ENCODE measurements at places on chromosomes 5 and 9. TPM values are rescaled to one million over a fixed set of nuclear protein-coding genes. Genes with fewer than 3 reads are reported as not detected.

FGF18 gene
- not detected for total RNA-seq

FLT4 gene
- total RNA-seq, result 471 TPM

CRB2 gene
- not detected for total RNA-seq

AHRR gene
- 13.4 TPM for total RNA-seq

DNA sequence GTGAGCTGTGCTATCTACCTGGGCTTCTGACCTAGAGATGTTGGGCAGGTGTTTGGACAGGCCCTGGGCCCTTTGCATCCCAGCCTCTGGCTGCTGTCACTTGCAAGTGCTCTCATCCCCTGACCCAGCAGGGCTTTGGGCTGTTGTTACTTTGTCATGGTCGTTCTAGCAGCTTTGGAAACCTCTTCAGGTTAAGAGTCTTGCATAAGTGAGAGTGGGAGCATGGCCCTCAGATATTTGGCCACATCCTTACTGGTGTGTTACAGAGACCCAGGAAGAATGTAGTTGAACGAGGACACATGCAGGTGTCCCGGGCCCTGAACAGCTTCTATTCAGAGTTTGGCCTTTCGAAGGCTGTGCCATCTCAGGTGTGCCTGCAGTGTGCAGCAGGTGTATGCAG lies 4.5 kb downstream of the TENT4A start:
- DNase-seq, result no peak

FGF1 gene
- 0.85 TPM for total RNA-seq

- DNase-seq, result no peak
Measured at GRCh38 chr9:126438741-126439401, 112.2 kb downstream of the MVB12B start.

DNA sequence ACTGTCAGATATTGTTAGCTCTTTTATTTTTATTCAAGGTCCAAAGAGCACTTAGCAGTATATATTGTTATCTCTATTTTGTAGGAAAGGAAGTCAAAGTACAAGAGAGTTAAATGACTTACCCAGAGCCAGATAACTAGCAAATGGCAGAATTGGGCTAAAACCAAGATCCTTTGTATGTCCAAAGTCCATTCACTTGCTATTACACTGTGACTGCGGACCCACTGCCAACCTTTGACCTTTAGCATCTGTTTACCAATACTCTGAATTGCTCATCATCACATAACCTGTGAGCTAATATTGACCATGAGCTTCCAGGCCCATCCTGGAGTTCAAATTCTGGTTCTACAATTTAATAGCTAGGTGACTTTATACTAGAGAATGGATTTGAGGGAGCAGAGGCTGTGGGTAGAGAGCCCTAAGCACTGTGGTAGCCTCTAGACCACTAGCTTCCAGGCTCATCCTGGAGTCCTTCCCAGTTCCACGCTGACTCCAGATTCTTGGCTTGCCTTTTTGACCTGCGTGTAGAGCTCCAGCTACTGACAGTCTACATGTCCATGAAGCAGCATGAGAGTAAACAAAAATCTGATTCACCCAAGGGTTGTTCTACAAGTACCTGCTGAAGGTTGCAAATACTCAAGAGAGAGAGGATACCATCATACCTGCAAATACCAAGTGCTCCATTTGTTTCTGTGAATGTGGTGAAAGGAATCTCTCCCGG lies 424.0 kb downstream of the SH3GL2 start:
- DNase-seq, result no peak

DNA sequence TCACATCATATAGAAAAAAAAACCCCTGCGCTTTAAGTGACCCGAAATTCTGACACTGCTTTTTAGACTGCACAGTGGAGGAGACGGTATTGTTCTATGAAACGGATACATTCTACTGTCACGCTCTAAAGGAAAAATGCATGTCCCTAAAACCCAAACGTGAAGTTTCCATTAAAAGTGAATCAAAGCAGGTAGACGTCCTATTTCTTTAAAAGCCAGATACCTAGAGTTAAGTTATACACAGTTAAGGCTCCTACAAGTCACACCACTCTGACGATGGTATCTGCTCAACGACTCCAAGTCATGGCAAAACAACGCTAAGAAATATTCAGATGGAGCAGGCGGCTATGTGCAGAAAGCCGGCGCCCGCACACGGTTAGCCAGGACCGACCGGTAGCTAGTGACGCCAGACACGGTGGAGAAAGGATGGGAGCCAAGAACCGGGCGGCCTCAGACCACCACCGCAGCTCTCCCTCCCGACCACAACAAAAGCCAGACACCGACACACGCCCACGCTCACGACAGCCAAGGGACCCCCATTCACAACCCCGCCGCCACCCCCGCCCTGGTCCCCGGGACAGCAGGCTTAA lies 734 bp downstream of the SKP1 start:
- DNase-seq, result peak; percentile 48

DNA sequence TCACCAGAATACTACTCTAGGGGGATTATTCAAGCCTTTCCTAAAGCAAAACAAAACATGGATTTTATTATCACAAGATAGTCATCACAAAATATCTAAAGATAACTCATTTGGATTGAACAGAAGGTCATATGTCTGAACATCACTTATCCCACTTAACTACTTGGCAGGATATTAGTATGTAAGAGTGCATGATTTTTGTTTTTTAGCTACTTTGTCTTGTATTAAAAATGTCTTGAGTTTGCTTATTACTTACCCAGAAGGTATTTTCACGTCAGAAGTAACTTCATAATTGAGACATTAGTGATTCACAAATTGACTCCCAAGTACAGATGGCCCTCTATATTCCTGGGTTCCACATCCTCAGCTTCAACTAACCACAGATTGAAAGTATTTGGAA lies 113.8 kb downstream of the TLE4 start:
- DNase-seq, result no peak

DNA sequence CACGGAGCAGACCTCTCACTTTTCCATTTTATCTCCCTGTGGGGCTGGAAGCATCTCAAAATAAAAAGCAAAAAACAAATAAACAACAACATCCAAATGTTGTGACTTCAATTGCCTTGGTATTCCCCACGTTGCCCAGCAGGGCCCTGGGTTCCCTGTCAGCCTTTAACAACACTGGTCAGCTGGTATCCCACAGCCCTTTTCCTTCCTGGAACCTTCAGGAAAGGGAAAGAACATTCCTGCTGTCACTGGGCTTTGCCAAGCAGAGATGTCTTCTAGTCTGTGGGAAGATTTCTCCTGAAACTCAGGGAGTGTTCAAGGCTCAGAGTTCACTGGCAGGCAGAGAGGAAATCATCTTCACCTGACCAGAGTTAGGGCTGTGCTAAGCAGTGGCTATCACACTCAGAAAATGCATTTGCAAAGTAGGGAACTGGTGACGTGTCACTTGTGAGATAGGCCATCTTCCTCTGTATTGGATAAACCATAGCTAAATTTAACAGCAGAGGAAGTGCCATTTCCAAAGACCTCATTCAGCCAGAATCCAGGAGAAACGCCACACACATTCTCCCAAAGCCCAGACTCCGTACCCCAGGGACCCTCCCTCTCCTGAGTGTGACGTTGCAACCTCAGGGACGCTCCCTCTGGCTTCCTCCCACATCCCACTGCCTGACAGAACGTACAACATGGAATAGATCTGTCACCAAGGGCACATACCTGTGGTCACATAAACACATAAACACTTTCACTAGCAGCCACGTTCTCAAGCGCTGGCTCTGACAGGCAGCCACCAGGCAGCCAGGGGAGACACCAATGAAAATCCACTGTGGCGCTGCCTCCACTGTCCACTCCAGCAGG lies 274.0 kb upstream of the DAPK1 start:
- no peak for DNase-seq

CER1 gene
- total RNA-seq, result not detected

DNA sequence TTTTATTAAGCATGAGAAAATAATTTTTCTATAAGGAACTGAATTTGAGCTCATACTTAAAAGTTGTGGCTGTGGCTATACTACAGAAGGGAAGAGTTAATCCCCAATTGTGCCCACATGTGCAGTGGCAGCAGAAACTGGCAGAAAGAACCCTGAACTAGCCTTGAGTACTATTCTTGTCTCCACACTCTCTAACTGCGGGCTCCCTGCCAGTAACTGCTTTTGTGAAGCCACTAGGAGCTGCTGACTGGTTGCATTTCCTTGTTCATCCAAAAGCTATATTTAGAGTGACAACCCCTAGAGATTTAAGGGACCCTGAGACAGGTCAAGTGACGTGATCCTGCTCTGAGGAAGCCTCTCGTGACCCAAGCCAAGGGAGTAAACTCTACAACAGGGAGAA lies 238.6 kb downstream of the ELAVL2 start:
- no peak for DNase-seq

CACNA1B gene
- 0.09 TPM for total RNA-seq

DNA sequence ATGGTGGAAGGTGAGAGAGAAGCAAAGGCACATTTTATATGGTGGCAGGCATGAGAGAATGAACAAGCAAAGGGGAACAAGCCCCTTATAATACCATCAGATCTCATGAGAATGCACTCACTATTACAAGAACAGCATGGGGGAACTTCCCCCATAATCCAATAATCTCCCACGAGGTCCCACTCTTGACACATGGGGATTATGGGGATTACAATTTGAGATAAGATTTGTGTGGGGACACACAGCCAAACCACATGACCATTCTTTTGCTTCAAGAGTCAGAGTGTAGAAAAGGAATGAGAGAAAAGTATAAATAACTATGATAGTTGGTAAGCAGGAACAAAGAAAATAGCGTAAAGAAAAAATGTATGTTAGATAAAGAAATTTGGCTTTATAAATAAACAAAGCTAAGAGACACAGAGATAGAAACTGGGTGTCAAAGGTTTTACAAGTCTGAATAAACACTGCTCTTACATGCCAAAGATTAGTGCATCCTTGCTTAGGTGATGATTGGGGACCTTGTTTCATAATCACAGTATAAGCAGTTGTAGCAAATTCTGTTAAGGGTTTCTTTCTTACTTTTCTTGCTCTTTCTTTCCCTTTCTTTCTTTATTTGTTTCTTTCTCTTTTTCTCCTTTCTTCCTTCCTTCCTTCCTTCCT lies 91.9 kb upstream of the PAPPA start:
- DNase-seq, result no peak

CATSPER3 gene
- not detected for total RNA-seq

- no peak for DNase-seq
Measured at GRCh38 chr5:121152411-121152810, 688.3 kb downstream of the PRR16 start.

BRD8 gene
- total RNA-seq, result 31.7 TPM

GRCh38 chr5:55557123-55557522 lies 22.4 kb upstream of the PLPP1 start:
- DNase-seq, result no peak

GRCh38 chr5:40017135-40017534 lies 592.4 kb upstream of the DAB2 start:
- no peak for DNase-seq

GABRA6 gene
- not detected for total RNA-seq

RASGRF2 gene
- total RNA-seq, result 26.4 TPM

- no peak for DNase-seq
Measured at GRCh38 chr5:179267071-179267670, 78.1 kb downstream of the ADAMTS2 start.

GRCh38 chr5:14872070-14872989 lies 752 bp upstream of the ANKH start:
- DNase-seq, result peak; percentile 60

SLC46A2 gene
- total RNA-seq, result not detected

DNA sequence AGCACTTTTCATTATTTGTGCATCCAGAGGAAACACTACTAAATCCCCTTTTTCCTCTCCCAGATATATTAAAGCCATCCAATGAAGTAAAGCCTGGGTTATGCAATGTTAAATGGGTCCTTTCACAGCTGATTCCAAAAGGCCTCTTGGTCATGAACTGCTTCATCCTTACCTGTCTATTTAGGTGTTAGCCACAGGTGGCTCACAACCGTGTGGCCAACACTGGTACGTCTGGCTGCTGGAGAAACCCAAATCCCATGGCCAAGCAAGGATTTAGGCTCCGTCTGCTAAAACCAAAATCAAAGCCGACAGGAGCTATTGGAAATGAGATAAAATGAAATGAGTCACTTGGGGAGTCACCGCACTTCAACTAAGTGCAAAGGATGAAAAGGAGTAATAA lies 193.9 kb downstream of the ADCY2 start:
- no peak for DNase-seq

NFIB gene
- total RNA-seq, result 153 TPM

DNA sequence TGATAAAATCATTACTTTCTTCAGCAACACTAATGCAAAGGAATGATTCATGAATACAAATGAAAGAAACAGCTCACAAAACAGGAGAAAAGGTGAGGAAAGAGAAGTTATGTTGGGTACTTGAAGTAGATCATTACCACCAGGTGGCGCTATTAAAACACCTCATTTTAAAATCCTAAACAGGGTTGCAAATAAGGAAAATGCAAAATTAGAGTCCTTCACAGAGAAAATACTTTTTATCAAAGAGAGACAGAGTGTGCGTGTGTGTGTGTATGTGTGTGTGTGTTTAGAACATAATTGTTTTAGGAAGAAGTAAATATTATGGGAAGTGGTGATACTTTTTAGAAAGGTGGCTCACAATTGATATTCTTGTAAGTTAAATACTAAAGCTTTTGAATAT lies 49.5 kb upstream of the CD180 start:
- DNase-seq, result peak; percentile 92

GRCh38 chr9:120412425-120412951 lies 167.5 kb downstream of the CDK5RAP2 start:
- peak; percentile 8 for DNase-seq

DNA sequence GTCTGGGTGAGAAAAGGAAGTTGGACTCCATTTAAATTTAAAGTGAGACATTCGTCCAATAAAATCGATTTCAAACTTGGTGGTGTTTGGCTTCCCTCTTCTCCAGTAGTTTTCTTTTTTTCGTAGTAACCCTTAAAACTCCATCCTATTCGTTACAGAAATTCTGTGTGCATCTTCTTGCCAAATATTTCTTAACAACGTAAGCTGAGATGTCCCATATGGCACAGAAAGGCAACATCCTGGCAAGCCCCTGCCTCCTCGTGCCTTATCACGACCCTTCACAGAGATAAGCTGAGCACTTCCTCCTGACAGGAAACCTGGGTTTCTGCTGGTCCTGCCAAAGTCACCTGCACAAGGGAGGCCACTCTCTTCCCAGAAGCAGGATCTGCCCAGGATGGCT lies 11.8 kb upstream of the ADAMTS2 start:
- DNase-seq, result no peak

GRCh38 chr5:140365941-140366340 lies 5.9 kb downstream of the SLC4A9 start:
- DNase-seq, result no peak

- no peak for DNase-seq
Measured at GRCh38 chr5:102629827-102630605, 125.1 kb upstream of the PAM start.

DNA sequence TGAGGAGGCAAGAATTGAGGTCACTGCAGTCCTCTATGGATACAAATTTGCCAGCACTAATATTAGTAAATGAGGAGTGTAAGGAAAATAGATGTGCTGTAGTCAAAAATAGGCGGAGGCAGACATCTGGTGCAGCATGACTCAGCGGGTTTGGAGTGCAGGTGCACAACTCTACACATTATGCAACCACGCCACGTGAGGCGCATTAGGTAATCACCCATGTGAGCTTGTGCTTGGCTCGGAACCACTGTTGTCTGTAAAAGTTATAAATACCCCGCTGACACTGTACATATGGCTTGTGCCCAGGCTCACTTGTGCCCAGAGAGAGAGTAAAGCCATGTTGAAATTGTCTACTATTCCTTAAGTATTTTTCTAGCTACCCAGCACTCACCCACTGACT lies 623.5 kb upstream of the NUDT12 start:
- no peak for DNase-seq

All from dermis blood vessel endothelial cell (primary cell).